ENCODE measurements at places on chromosomes 2 and 18. TPM values are rescaled to one million over a fixed set of nuclear protein-coding genes. Genes with fewer than 3 reads are reported as not detected.

GRCh38 chr2:215668378-215668775 is 232.5 kb upstream of the FN1 start:
- DNase-seq, result no peak

The RBM44 gene
- 1.2 TPM for total RNA-seq

DNA sequence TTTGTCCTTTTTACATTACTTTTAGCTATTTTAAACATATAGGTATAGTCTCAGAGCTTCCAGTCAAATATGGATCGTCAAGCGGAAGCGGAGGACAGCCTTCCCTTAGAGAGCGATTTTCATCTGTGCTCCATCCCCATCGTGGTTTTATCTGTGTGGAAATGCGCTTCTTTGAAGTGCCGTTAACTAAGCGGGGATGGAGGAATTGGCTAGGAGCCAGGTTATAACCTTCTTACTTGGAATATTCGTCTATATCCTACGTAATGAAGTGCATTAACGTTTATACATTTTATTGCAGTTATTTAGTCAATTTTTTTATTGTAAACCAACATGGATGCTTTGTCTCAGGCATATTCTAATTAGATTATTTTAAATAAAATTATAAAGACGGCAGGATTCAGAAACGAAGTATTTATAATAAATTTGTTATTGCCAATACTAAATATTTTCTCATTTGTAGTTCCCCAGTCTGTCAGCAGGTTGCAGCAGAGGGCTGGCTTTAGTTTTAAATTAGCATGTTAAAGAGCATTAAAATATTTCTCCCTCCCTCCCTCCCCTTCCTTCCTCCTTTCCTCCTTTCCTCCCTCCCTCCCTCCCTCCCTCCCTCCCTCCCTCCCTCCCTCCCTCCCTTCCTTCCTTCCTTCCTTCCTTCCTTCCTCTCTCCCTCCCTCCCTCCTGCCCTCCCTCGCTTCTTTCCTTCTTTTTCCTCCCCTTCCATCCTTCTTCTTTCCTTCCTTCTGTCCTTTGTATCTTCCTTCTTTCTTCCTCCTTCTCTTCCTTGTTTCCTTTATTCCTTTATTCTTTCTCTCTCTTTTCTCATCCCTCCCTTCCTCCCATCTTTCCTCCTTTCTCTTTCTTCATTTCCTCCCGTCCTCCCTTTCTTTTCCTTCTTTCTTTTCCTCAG is 80.6 kb upstream of the DOCK10 start:
- no peak for DNase-seq

DNA sequence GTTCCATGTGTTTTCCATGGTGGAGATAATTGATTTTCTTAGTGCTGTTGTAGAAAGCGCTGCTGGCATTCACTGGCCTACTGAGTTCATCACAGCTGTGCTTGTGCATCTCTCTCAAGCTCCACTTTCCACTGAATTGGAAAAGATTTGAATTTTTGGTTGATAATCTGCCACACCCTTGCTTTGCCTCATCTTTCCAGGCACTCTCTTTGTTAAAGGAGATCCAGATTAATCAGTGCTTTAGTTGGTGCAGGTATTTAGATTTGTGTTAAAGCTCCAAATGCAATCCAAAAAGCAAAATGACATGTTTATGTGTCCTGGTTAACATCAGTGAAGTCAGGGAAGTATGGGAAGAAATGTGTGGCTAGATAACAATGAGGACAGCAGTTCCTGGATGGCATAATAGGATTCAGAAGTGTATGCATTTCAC is 2.7 kb upstream of the COL3A1 start:
- DNase-seq, result no peak

DNA sequence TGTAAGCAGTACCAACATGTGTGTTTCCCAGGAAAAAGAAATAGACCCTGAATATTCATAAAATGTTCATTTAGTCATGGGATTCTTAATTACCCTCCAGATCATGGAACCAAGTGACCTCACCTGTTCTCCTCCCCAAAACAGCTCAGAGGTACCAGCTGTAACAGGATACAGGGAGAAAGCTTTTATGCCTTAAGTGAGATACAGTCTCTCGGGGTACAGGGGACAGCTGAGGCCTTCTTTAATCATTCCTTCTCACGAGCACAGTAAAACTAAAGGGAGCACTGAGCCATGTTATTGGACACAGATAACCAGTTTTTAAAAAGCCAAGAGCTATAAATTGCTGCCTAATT is 16.6 kb downstream of the EPHA4 start:
- no peak for DNase-seq

- DNase-seq, result no peak
Observed at GRCh38 chr2:230805353-230806017, 59.3 kb upstream of the ITM2C start.
